Thoracic aorta endothelial cell (primary cell): ENCODE measurements at places on chromosomes 11 and 22. TPM values are rescaled to one million over a fixed set of nuclear protein-coding genes. Genes with fewer than 3 reads are reported as not detected.

The MEI1 gene
- total RNA-seq: 1.4 and 4.3 TPM in 2 replicates

The C11orf97 gene
- total RNA-seq: not detected in 2 replicates

The CCDC117 gene
- 33.1 and 36.8 TPM in 2 replicates for total RNA-seq

The KIRREL3 gene
- total RNA-seq: not detected in 2 replicates

The ROBO4 gene
- total RNA-seq: 265 and 303 TPM in 2 replicates

The TBX1 gene
- total RNA-seq: 1.9 and 17.7 TPM in 2 replicates

The DHCR7 gene
- total RNA-seq: 44.3 and 84.8 TPM in 2 replicates

The AMOTL1 gene
- total RNA-seq: 50.0 and 53.6 TPM in 2 replicates

The DDTL gene
- total RNA-seq: 0.86 and 2.1 TPM in 2 replicates

The TXNRD2 gene
- 44.1 and 67.6 TPM in 2 replicates for total RNA-seq

The BLID gene
- total RNA-seq: 15.5 and 16.9 TPM in 2 replicates

The SPA17 gene
- total RNA-seq: 10.4 and 10.6 TPM in 2 replicates

The DBX1 gene
- not detected in 2 replicates for total RNA-seq

The PHETA2 gene
- total RNA-seq: 8.6 and 11.2 TPM in 2 replicates

The SLC7A4 gene
- not detected in 2 replicates for total RNA-seq

The USH1C gene
- not detected in 2 replicates for total RNA-seq

The PANX3 gene
- not detected in 2 replicates for total RNA-seq

The PHLDB1 gene
- 110 and 115 TPM in 2 replicates for total RNA-seq

The TUBA8 gene
- total RNA-seq: 9.5 and 28.5 TPM in 2 replicates

The OR5M10 gene
- total RNA-seq: not detected in 2 replicates

The OR5B21 gene
- total RNA-seq: not detected in 2 replicates

The MICALL1 gene
- total RNA-seq: 49.0 and 49.1 TPM in 2 replicates

The HIPK3 gene
- 75.5 and 86.7 TPM in 2 replicates for total RNA-seq

The OR6T1 gene
- total RNA-seq: not detected in 2 replicates

The OR2AG1 gene
- not detected in 2 replicates for total RNA-seq

The NTM gene
- total RNA-seq: 0.66 and 0.86 TPM in 2 replicates

The TENM4 gene
- 0.13 and 0.14 TPM in 2 replicates for total RNA-seq

The CARD10 gene
- total RNA-seq: 26.9 and 33.2 TPM in 2 replicates

The NXPE1 gene
- total RNA-seq: not detected in 2 replicates

The C11orf21 gene
- total RNA-seq: not detected in 2 replicates

The RAG2 gene
- not detected in 2 replicates for total RNA-seq

The CASP12 gene
- 1.5 TPM in 2 replicates for total RNA-seq

The TMEM45B gene
- total RNA-seq: 0.40 and 1.7 TPM in 2 replicates

The ANKK1 gene
- total RNA-seq: under 0.01 and 0.07 TPM in 2 replicates

The CTSW gene
- not detected in 2 replicates for total RNA-seq

The KRTAP5-9 gene
- total RNA-seq: not detected in 2 replicates

The BTG4 gene
- not detected in 2 replicates for total RNA-seq

The DGAT2 gene
- total RNA-seq: 1.9 and 2.1 TPM in 2 replicates

The DYNC2H1 gene
- total RNA-seq: 14.4 and 14.8 TPM in 2 replicates

The CDC45 gene
- 32.7 and 44.6 TPM in 2 replicates for total RNA-seq

The PGA5 gene
- total RNA-seq: not detected in 2 replicates

The CHST1 gene
- 48.1 and 58.4 TPM in 2 replicates for total RNA-seq

The CD3E gene
- total RNA-seq: not detected in 2 replicates

The C11orf91 gene
- total RNA-seq: 0.22 and 0.27 TPM in 2 replicates

The CLMP gene
- total RNA-seq: 9.2 and 11.0 TPM in 2 replicates

The GGT5 gene
- 2.3 and 20.8 TPM in 2 replicates for total RNA-seq

The OR51B2 gene
- not detected in 2 replicates for total RNA-seq

The TMPRSS4 gene
- total RNA-seq: not detected in 2 replicates

The DCHS1 gene
- 37.1 and 39.4 TPM in 2 replicates for total RNA-seq

The HDHD5 gene
- 39.2 and 42.2 TPM in 2 replicates for total RNA-seq

The ESAM gene
- total RNA-seq: 136 and 154 TPM in 2 replicates

The KCNE3 gene
- 0.53 and 0.72 TPM in 2 replicates for total RNA-seq

The BAIAP2L2 gene
- 0.22 and 0.40 TPM in 2 replicates for total RNA-seq
